ENCODE measurements at places on chromosomes 13 and 19.

GRCh38 chr13:84962141-84962750 lies 837.0 kb downstream of the SLITRK6 start:
- DNase-seq: no peak

DNA sequence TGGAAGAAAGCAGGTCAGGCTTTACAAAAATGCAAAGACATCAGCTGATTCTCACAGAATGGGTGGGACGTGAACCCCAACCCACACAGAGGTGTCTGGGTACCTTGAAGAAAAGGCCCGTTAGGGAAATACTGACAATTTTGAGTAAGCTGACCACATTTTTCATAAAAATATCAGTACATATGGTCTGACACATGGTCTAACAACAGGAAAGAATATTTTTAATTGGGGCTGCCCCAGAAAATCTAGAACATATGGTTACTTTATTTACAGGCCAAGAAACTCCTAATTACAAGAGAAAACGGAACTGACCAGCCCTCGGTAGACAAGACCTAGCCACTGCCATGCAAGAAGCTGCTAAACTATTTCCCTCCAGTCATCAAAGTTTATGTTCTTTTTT lies 48.7 kb upstream of the ITM2B start:
- no peak for DNase-seq

DNA sequence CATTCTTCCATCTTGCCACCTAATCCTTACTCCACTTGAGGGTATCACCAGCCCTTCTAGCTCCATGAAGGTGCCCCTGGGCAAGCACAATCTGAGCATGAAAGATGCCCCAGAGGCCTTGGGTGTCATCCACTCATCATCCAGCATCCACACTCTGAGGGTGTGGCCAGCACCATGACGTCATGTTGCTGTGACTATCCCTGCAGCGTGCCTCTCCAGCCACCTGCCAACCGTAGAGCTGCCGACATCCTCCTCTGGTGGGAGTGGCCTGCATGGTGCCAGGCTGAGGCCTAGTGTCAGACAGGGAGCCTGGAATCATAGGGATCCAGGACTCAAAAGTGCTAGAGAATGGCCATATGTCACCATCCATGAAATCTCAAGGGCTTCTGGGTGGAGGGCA lies 3.1 kb upstream of the KLK3 start:
- no peak for DNase-seq

DNA sequence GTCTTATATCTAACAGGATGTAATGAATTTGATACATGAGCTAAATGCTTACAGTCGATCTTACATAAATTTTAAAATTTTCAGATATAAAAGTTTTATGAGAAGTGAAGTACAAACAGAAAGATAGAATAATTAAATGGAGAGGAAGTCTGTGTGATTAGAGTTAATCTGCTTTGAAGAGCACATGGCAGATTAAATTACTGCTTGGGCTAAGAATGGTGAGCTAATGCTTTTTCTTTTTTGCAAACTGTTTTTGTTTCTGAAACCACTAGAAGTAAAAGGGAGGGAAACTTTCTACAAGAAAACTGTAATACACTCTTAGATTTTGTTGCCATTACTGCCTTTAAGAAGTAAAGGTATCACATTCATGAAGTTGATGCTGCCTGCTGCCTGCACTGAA lies 96.3 kb upstream of the SPRY2 start:
- no peak for DNase-seq

- DNase-seq: no peak
Measured at GRCh38 chr13:97802213-97802612, 151.3 kb upstream of the IPO5 start.

GRCh38 chr13:59970847-59971246 lies 192.9 kb downstream of the DIAPH3 start:
- no peak for DNase-seq

- DNase-seq: peak; percentile 53
Measured at GRCh38 chr19:17931532-17932191, 1.2 kb upstream of the CCDC124 start.
